COR-L47 (cell line): ENCODE measurements at places on chromosomes 7 and 10.
A peak's percentile ranks its signal among the peaks of the same experiment; 100 is the strongest.

- DNase-seq: no peak
These were observed 247.8 kb upstream of the AOAH start for GRCh38 chr7:36972140-36972518.

GRCh38 chr10:3666525-3667302, 118.3 kb downstream of the KLF6 start:
- DNase-seq: no peak

DNA sequence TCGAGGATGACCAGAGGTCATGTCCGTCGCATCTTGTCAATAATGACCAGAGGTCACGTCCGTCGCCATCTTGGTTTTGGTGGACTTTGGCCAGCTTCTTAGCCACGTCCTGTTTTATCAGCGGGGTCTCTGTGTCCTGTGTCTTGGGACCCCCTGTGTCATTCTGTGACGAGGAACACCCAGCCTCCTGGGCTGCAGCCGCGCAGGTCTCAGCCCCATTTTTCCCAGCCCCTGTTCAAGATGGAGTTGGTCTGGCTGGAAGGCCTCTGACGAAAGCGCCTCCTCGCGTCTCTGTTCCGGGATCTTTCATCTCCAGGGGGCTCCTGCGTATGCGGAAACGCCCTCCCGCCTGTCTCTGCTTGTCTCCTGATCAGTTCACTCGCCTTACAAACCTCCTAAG, 134.2 kb downstream of the ELFN1 start:
- DNase-seq: no peak

- DNase-seq: no peak
These were observed 13.5 kb downstream of the KCTD7 start for GRCh38 chr7:66642186-66642585.

GRCh38 chr7:78787854-78788253, 665.6 kb downstream of the MAGI2 start:
- DNase-seq: no peak

DNA sequence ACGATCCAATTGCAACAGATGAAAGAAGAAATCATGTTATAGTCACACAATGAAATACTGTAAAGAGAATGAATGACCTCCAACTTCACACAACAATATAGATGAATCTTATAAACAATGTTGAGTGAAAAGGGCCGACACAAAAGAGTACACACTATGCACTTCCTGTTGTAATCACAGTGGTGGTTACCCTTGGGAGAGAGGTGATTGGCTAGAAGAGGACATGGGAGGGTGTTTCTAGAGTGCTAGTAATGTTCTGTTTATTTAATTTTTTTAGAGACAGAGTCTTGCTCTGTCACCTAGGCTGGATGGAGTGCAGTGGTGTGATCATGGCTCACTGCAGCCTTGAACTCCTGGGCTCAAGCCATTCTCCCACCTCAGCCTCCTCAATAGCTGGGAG, 82.5 kb downstream of the NDUFB2 start:
- no peak for DNase-seq

- DNase-seq: no peak
These were observed 20.4 kb downstream of the PPP2R2D start for GRCh38 chr10:131921184-131921583.

- no peak for DNase-seq
These were observed 179.9 kb upstream of the TMEM106B start for GRCh38 chr7:12031186-12031585.

- peak; percentile 83 for DNase-seq
These were observed at the start of gene SNX10 for GRCh38 chr7:26291699-26292538. Gene SNX10, plus strand, starts transcription at chr7:26291862. Its CDS starts 54,581 bp downstream, at chr7:26346443.

- peak; percentile 76 for DNase-seq
These were observed 145.3 kb upstream of the PRSS1 start for GRCh38 chr7:142603870-142604448.

GRCh38 chr7:31906479-31907171, 163.6 kb downstream of the PDE1C start:
- DNase-seq: no peak

GRCh38 chr7:45975367-45975766, 54.3 kb upstream of the IGFBP3 start:
- no peak for DNase-seq

GRCh38 chr7:103140061-103140460, 8.8 kb downstream of the NAPEPLD start:
- no peak for DNase-seq

- DNase-seq: no peak
These were observed 1.4 kb downstream of the HPSE2 start for GRCh38 chr10:99234041-99234790.

DNA sequence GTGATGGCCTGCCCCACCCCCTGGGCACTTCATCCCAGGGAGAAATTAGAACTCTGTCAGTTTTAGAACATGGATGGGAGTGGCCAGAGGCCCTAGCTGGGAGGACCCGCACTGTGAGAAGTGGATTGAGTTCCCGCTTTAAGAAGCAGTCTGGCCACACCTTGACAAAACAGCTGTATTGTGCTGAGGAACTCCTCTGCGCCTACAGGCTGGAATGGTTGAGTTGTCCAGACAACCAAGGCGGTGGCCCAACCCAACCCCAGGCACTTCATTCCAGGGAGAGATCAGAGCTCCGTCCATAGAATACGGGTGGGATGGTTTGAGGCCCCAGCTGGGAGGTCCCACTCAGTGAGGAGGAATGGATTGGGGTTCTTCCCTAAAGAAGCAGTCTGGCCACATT, 196.0 kb downstream of the TMEM26 start:
- no peak for DNase-seq

DNA sequence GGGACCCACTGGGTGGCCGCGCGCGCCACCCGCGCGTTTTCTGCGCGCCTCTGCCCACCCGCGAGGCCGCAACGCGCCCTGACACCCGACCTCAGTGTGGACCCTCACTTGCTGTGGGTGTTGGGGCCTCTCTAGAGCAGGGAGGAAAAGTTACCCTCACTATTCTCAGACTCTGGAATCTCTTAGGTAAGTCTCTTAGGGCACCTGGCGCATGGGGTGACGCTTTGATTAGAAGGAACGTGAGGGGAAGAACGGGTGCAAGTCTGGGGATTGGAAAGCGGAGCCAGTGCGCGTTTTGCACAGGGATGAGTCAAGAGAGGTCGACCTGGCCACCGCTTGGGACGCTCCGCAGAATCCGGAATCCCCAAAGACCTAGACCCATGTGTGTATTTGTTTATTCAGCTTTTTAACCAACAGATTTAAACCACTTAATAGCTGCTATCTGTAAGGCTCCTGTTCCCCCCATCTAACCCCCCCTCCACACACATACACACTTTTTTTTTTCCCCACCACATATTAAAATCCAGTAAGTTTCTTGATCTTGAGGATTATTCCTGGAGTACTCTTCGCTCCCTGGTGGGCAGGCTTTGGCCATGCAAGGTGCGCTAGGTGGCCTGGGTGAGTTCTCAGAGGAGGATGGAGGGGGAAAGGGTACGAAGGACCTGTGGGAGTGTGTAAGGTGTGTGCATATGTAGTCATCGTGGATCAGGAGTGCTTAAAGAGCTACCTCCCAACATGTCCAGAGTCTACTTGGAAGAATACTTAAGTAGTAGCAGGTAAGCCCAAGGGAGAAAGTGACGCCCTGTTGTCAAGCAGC, 169.1 kb upstream of the PPP1R3A start:
- peak; percentile 45 for DNase-seq

DNA sequence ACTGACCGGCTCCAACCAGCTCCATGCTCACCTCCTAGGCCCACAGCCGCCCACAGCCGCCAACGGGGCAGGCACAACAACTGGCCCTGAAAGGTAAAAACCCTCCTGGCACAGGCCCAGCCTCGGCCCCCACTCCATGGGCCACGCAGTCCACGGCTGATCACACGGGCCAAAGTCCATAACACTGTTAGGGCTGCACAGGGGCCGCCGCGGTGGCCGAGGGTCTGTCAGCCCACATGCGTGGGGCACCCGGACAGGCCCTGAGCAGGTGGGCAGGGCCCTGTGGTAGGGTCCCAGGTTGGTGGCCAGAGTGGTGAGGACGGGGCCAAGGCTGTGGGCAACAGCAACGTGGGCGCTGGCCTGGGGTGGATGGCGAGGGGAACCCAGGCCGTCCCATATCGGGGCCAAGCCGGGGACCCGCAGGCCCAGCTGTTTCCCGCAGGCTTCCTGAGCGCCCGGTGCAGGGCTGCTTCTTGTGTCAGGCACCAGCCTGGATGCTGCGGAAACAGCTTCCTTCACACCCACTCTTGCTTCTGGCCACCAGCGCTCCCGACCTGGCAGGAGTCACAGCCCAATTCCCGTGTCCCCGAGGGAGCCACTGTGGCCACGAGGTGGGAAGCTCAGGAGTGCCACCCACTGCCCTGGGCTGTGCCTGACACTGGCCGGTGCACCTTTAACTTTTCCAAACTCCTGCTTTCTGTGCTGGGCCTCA, 29.2 kb downstream of the CYP2W1 start:
- DNase-seq: no peak

GRCh38 chr10:72063703-72064391, 24.5 kb downstream of the SPOCK2 start:
- DNase-seq: no peak

GRCh38 chr10:17427666-17428350, 26.6 kb downstream of the ST8SIA6 start:
- no peak for DNase-seq

DNA sequence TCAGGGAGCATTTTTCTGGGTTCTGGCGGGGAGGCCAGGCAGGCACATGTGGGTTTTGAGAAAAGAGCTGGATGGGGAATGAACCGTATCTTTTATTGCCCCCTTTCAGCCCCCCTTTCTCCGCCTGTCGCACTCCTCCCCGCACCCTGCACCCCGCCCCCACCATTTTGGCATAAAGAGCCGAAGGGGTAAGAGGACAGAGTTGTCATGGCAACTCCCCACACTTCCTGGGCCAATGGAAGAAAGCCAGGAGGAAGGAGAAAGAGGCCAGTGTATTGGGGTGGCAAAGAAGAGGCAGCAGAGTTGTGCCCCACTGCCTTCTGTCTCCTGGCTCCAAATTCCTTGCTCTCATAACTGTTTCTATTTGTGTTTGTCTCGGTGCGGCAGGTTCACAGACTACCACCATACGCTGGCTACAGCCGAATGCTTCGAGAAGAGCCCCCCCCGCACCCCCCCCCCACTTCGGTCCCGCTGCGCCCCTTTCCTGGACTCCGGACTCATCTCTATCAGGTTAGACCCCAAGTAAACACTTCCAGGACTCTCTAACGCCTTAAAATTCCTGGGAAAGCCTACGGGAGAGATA, 3.4 kb downstream of the KCNIP2 start:
- no peak for DNase-seq

GRCh38 chr10:5343561-5343960, 21.2 kb upstream of the UCN3 start:
- DNase-seq: no peak

DNA sequence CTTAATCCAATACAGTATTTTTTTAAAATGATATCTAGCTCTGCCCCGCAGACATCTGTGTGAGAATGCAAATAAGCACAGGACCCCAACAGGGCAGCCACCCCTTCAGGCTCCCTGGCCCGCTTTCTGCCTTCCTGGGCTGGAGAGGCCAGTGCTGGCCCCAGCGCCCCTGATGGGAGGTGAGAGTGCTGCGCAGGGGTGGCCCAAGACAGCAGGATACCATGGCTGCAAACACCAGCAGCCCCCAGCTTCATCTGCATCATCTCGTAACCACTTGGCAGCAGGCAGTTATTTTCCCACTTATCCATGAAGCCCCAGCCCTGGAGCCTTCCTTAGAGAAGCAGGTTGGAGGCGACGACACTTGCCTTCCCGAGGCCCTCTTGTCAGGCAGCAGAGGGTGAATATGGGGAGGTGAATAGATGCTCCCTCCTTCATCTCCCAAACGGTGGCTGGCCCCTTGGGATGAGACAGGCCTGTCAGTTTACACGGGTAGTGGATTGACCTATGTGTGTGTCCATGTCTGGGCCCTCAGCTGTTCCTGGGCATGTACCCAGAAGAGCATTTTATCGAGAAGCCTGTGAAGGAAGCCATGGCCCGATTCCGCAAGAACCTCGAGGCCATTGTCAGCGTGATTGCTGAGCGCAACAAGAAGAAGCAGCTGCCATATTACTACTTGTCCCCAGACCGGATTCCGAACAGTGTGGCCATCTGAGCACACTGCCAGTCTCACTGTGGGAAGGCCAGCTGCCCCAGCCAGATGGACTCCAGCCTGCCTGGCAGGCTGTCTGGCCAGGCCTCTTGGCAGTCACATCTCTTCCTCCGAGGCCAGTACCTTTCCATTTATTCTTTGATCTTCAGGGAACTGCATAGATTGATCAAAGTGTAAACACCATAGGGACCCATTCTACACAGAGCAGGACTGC, 71.2 kb downstream of the ALOX5 start:
- no peak for DNase-seq

GRCh38 chr10:43524434-43525247, 49.8 kb downstream of the ZNF239 start:
- no peak for DNase-seq

GRCh38 chr10:121500701-121501332, 97.4 kb downstream of the FGFR2 start:
- no peak for DNase-seq

- DNase-seq: no peak
These were observed 5.9 kb downstream of the GNAT3 start for GRCh38 chr7:80505900-80506500.

DNA sequence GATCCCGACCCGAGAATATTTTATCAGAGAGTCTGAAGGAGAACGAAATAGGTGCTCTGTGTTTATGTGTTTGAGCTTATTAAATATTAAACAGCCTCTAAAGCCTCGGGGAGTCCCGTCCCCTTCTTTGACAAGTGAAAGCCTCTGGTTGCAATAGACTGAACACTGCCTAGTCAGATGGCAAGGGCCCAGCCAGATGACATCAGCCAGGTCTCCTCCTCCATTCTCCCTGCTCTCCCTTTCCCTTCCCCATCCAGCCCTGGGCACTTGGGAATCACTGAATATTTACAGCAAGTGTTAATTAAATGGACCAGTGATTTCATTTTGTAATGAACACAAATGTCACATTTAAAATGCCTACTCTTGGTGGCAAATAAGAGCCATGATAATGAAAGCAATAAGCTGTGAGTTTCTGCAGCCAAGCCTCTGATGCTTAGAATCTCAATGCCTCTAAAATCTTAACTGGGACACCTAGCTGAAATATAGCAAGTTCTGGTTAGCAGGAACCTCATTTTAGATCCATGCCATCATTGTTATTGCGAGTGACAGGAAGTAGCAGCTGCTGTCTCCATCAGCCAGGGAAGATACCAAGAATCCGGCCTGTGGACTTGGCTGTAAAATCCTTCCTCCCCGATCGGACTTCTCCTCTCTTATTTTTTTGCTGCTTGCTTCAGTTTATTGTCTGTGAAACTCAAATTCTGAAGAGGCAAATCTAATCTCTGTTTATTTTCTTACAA, 202.1 kb downstream of the PRPF18 start:
- DNase-seq: no peak

- no peak for DNase-seq
These were observed 407.4 kb downstream of the GRID1 start for GRCh38 chr10:85959239-85959638.

- DNase-seq: no peak
These were observed 732 bp downstream of the FAM53B start for GRCh38 chr10:124743191-124744101.

GRCh38 chr10:122243550-122243949, 27.5 kb upstream of the BTBD16 start:
- DNase-seq: no peak
